ENCODE measurements at places on chromosomes 16 and 17.

DNA sequence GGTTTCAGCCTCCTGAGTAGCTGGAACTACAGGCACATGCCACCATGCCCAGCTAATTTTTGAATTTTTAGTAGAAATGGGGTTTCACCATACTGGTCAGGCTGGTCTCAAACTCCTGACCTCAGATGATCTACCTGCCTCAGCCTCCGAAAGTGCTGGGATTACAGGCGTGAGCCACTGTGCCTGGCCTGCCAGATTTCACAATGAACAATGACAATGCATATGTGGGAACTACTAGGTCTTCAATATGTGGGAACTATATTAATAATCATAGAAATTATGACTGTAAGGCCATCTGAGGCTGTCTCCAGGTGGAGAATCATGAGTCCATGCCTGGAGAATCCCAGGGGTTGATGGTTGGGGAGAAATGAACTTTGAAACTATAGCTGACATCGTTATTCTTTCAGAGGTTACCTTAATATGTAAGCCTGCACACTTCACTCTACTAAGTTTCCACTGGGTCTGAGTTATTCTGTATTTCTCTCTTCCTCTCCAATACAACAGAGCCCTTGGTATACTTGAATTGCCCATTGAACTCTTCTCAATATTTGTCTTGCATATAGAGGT lies 7.2 kb upstream of the DRC7 start:
- no peak for DNase-seq

- no peak for DNase-seq
Observed at GRCh38 chr16:14199624-14200023, 128.5 kb downstream of the MRTFB start.

DNA sequence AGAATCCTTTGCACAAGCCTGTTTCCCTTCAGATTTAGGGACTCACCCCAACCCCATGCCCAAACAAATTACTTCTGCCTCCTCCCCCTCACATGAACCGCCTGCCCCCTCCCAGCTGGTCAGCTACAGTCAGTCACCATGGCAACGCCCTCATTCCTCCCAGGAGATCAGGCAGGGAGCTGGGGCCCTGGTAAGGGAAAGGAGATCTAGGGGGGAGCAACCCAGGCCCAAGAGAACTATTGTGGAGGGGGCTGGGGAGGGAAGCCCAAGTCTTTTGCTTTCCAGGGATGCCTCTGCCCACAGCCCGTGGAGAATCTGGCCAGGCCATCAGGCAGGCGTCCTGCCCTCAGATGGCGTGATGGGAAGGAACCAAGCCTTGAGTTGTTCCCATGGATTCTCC lies 2.8 kb downstream of the FAM171A2 start:
- no peak for DNase-seq

GRCh38 chr17:44146375-44147346 lies 4.9 kb downstream of the HROB start:
- no peak for DNase-seq

GRCh38 chr16:49821614-49822282 lies 34.2 kb downstream of the ZNF423 start:
- DNase-seq: no peak

GRCh38 chr17:73585583-73585982 lies 58.7 kb downstream of the SDK2 start:
- no peak for DNase-seq

DNA sequence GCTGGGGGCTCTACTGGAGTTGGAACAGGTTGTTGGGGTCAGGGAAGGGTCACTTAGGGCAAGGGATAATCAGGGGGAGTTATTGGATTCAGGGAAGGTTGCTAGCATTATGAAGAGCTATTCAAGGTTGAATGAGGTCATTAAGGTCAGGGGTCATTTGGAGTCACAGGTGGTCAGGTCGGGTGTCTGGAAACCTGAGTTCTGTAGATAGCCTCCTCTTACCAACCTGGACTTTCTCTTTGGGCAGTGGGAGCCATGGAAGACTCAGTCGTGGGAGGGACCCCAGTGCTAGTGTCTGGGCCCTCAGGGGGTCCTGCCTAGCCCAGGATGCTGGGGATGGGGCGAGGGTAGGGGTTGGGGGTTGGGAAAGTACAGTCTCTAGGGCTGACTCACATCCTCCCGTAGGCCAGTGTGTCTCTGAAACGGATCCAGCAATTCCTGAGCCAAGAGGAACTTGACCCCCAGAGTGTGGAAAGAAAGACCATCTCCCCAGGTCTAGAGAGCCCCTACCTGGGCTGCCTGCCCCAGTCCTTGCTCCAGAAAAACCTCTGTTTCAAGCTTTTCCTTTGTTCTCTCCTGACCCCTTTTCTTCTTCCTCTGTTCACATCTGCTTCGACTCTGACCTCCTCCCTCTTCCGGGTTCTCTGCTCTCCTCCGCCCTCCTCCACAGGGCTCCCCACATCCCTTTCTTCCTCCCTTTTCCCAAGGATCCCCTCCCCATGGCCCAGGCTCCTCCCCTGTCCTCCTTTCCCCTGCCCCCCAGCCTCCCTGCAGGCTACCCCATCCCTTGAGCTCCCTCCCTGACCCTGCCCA lies 33.5 kb downstream of the ABCC3 start:
- DNase-seq: no peak

DNA sequence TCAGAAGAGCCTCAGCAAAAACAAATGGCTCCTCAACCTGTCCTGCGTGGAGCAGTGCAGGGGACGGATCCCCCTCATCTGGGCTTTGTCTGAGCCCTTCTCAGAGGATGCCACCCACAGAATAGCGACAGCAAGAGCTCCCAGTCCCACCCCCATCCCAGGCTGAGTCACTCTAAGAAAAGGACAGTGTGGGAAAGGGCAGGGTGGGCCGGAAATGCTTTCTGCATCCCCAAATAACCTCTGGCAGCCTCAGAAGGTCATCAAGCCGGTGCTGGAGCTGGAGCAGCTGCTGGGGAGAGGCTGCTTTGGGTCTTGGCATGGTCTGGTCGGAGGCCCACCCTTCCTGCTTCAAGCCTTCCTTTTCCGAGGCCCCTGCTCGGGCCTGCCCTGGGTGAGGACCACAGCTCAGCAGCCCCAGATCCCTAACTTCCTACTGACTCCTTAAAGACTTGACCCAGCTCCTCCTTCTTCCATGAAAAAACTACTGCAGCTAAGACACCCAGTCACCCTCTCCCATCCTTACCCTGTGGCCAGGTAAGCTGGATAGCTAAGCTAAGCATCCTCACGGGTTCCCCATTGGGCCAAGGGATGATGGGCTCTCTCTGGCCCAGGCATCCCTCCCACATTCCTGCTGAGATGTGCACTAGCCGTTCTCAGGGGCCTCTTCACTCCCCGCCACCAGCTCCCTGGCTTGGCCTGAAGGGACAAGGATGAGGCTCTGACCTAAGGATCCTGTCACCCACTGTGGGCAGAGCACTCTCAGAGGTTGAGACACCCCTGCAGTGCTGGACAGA lies 8.7 kb downstream of the SLC12A4 start:
- DNase-seq: no peak

- DNase-seq: no peak
Observed at GRCh38 chr16:4570688-4571321, 14.7 kb downstream of the C16orf96 start.

DNA sequence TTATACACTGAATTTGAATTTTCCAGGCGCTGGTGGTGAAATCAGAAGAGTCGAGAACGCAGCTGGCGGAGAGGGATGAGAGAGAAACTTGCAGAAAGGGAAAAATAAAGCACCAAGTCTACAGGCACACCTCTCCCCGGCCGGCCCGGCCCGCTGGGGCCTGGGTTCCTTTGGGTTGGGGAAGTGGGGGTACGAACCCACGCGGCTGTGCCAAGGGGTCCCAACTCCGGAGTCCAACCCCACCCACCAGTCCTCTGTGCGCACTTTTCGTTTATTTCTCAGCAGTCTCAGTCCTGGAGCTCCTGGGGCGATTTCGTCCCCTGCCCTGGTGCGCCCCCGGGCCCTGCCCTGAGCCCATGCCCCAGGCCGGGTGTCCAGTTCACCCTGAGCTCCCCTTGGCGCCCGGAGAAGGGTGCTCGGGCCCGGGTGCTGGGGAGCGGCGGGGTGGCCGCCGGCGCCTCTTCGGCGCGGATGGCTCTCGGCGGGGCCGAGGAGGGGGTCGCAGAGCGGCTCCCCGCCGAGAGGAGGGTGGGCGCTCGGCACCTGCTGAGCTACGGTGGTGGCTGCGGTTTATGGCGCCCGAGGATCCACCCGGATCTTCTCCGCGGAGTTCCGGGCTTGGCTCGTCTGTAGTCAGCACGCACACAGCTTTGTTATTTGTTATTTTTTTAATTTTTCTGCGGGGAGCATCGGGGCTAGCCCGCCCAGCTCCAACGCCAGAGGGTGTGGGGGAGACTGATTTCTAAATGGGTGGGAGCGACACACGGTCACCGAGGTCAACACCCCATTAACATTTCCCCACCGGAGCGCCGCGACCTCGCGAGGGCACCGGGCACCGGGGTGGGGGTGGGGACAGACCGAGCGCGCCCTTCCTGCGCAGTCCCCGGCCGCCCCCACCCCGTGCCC lies 15.7 kb upstream of the CBX8 start:
- no peak for DNase-seq

DNA sequence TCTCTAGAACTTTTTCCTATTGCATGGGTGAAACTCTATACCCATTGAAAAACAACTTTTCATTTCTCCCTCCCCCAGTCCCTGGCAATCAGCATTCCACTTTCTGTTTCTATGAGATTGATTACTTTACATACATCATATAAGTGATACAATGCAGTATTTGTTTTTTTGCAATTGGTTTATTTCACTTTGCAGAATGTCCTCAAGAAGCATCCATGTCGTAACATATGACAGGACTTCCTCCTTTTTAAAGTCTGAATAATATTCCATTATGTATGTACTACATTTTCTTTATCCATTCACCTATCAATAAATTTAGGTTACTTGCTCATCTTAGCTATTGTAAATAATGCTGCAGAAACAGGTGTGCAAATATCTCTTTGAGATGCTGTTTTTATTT lies 8.8 kb downstream of the IL21R start:
- no peak for DNase-seq

DNA sequence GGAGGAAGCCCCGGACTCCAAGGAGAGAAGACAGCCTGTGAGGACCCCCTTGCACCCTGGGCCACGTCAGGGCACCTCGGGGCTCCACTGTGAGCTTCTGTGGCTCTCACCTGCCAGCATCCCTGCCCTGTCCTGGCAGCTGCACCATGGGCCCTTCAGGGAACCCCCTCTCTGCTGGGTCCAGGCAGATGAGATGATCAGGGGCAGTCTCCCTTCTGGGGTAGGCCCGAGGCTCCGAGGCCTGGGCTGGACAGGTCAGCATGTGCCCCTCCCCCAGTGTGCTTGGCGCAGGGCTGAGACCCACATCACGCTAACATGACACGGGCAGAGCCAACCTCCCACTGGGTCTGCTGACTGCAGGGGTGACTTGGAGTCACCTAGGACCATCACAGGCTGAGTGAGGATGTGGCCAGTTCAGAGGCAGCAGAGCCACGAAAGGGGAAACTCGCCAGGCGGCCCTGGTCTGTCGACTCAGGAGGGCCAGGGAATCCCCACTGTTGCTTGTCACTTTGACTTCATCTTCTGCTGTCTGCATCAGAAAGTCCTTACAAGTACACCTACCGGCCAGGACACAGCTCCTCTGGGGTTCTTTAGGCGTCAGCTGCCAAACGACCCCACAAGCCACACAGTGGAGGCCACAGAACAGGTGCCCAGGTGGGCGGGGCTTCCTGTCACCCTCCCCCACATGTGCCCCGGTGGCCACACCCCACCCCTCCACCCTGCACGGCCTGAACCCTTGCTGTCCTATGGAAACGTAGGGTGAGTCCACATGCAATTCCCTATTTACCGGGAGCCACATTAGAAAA lies 2.2 kb downstream of the GALNS start:
- DNase-seq: no peak

- no peak for DNase-seq
Observed at GRCh38 chr16:11390573-11391495, 45.6 kb downstream of the RMI2 start.

DNA sequence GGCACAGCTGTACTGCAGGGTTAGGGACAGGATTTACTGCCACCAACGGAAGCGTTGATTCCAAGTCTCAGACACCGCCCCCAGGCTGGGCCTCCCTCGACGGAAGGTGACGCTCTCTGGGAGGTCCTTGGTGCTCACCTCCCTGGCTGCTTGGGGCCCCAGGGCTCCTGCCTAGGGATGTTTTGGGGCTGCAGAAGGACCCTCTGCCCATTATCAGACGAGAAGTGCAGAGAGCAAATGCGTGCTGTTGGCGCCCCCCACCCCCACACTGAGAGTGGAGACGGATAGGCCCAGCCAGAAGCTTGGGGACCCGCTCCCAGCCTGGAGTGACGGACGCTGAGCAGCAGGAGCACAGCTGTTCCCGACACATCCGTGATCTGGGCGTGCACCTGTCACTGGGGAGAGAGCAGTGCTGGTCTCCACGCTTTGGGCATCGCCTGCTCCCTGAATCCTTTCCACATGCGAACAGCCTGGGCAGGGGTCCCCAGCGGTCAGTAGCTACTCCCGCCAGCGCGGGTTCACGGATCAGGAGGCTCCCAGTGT lies 5.1 kb upstream of the SOX8 start:
- no peak for DNase-seq
